ENCODE measurements at places on chromosomes 5 and 9.

GRCh38 chr9:104177003-104177611, 83.0 kb downstream of the SMC2 start:
- DNase-seq = no peak

DNA sequence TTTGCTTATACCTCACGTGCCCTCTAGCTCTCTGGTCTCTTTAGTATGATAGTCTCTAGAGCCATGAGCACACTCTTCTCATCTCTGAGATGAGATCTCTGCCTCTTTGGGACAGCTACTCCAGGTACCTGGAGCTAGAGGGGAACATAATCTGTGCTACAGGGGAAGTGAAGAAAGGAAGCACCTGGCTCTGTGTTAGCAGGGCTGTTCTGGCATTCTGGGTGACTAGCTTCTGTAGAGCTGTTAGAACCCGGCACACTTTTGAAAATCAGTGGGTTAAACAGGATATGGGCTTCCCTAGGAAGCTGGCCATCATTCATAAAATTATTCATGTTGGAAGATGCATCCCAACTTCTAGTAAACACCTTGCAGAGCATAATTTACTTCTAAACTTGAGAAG, 224.8 kb downstream of the MCTP1 start:
- DNase-seq = no peak

DNA sequence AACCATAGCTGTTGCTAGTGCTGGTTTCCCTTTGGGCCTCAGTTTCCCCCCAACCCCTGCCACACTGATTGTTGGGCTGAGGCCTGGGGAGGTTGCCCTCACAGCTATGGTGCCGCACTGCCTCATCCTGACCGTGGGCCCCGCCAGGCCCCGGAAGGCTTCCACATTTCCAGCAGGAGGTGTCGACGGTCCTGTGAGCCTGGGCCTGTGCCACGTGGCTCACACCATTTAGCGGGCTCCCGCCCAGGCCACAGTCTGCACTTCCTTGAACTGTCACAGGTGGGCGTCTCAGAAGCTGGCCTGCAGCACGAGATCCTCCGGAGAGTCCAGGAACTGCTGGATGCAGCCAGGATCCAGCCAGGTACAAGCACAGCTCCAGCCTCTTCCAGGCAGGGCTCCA, 45.7 kb downstream of the LRSAM1 start:
- no peak for DNase-seq

DNA sequence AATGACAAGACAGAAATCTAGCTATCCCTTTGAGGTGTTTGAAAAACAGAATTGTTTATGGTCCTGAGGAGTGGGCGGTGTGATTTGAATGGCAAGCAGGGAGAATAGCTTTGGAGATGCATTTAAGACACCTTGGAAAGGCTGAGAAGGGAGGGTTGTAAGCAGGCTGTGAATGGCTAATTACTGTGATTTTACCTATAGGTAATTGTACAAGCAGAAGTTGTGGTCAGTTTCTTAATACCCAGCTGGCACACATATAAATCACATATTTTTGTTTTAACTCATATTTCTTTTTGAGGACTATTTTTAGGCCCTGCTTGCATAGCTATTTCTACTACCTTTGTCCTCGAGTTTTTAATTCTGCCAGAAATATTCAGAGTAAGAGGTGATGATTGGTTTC, 248.6 kb downstream of the KDM4C start:
- DNase-seq = no peak

DNA sequence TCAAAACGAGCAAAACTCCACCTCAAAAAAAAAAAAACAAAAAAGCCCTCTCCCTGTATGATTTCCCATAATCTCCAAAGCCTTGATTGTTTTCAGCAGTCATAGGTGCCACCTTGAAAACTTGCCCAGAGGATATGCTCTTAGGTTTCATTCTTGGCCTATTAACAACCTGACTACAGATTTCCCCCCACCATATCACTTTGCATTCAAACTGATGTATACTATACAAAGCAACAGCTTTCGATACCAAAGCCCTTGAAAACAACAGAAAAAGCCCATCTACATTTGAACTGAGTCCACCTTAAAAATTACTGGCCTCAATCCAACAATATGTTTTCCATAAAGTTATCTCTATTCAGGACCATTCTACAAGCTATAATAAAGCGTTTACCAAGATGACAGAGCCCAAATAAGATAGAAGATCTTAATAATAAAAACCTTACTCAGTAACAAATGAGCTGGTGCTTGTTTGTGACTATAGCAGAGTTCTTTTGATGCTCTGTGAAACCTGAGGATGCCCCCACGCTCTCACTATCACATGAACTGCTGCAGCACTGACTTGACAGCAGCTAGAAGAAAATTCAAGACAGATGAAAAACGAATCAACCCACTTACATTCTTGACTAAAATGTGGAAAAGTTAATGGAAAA, 44.4 kb downstream of the FNBP1 start:
- DNase-seq = no peak
